Right cardiac atrium (tissue), 5 donors: ENCODE measurements at places on chromosomes 6 and 20.
A peak's percentile ranks its signal among the peaks of the same experiment; 100 is the strongest.

DNA sequence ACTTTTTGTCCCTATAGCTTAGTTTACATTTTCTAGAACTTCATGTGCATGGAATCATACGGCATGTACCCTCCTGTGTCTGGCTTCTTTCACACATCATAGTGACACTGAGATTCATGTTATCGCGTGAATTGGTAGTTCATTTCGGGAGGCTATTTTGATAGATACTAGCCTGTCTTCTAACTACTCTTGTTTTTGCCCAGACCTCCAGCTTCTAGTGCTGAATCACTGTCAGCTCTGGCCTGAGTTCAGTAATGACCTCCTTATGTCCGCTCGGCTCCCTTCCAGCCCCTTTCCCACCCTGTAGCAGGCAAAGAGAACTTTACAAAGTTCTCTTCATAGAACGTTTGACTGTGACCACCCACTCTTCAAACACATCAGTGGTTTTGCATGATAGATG, 14.1 kb downstream of the MYBL2 start:
- DNase-seq = no peak

GRCh38 chr20:3801846-3802245, 5.7 kb downstream of the CDC25B start:
- peak; percentile 47 for DNase-seq

DNA sequence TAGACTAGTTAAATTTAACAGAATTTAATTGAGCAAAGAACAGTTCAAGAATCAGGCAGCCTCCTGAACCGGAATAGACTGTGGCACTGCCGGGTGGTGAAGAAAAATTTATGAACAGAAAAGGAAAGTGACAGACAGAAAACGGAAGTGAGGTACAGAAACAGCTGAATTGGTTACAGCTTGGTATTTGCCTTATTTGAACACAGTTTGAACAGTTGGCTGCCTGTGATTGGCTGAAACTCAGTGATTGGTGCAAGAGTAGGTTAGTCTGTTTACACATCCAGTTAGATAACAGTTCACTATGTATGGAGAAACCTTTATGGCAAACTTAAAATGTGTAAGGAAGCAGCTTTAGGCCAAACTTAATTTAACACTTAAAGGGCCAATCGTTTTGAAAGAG, 116.0 kb upstream of the CITED2 start:
- DNase-seq = no peak

DNA sequence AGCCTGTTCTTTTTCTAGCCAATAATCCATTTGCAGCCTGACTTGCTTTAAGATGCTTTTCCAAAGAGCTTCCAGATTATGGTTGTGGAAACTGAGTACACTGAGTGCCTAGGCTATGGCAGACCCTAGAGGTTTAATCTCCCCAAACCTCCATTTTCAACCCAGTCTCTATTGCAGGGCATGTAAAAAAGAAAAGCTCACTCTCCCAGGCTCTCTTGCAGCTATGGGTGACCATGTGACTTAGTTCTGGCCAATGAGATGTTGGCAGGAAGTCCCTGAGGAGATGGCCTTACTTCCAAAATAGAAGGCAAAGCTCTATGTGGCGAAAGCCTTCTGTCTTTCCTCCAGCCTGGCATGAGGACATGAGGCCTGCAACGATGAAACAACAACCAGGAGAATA, 3.8 kb downstream of the PDRG1 start:
- no peak for DNase-seq

DNA sequence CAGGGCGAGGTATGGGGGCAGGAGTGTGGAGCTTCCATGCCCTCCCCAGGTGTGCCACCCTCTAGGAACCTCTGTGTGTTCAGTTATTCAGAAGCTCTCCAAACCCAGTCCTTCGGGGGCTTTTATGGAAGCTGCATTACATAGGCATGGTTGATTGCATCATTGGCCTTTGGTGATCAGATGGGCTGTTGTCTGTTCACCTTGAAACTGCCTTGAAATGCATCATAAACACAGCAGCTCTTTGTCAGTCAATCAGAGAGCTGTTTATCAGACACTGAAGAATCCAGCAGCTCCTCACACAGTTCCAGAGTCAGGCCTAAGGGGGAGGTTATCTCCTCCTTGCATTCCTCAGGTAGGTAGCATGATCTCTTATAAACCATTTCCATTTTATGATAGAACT, 62.4 kb downstream of the E2F3 start:
- no peak for DNase-seq

DNA sequence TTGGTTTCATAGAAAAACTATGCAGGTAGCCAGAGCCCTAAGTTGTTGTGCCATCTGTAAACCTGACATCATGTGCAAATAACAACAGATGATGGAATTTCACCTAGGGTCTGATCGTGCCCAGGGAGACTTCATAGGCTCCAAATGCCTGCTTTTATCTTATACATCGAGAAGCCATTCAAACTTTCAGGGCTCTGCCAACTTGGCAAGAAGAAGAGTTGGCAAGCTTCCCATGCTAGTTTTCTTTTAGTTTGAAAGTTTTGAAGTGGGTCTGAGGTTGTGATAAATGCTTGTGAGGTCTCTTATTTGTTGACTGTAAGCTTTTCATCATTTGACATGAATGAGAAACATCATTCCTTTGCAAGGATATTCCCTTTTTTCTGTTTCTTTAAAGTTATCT, 175.4 kb upstream of the FLRT3 start:
- no peak for DNase-seq

GRCh38 chr20:62451970-62452369, 23.8 kb downstream of the GATA5 start:
- no peak for DNase-seq

- no peak for DNase-seq
Observed at GRCh38 chr6:163085861-163086623, 328.5 kb upstream of the QKI start.

GRCh38 chr6:134875367-134875766, 74.5 kb downstream of the ALDH8A1 start:
- no peak for DNase-seq
